ENCODE measurements at places on chromosomes 13 and 19.

- DNase-seq = no peak
Observed at GRCh38 chr13:25843692-25844091, 208.1 kb downstream of the SHISA2 start.

GRCh38 chr13:113915786-113916329, 52.0 kb upstream of the GAS6 start:
- DNase-seq = no peak

DNA sequence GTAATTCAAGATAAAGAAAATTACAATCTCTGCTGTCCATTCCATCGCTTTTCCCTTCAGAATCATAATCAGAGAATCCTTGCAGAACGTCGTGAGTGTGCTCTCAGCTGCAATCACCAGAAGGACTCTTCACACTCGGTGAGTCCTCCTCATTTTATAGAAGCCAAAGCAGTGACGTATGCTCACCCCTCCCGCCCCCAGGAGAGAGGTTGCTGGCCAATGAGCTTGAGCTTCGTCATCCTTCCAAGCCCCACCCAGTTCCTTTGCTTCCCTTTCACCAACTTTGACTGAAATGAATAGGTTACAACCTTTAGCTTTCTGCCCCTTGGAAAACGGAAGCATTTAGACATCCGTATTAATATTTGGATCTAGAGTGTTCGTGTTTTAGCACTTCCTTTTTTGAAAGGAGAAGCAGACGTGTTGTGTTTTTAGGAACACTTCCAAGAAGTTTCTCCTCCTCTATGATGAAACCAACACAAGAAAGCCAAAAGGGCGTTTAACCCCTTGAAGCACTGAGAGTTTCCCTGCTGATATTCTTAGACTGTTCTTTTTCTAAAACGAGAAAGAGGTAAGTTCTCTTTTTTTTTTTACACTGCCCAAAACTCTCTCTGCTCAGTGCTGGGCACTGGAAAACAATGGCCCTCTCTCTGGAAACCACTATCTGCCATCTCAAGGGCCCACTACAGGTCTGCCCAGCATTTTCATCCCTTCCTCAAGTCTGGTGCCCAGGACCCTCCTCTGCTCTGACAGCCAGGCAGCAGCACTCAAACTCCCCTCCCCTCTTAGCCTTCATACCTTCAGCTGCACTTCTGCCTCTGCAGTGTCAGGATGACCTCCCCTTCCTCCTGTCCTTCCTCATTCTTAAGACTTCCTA, 44.3 kb upstream of the CEACAM21 start:
- DNase-seq = peak; percentile 79

DNA sequence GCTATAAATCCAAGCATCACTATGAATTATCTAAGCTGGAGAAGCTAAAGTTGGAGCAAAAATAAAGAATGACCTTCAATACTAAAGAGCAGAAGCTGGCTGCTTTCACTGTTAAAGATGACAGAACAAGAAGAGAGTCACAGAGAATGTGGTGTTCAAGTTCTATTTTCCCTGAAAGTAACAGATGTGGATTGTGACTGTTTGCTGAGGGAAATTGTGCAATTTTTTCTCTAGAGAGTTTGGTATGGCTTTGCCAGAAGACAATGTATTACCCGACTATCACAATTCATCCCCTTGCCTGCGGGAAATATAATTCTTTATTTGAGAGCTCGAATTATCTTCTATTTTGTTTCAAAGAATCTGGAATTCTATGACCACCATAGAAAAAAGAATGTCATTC, 83.1 kb downstream of the TNFSF13B start:
- DNase-seq = no peak

DNA sequence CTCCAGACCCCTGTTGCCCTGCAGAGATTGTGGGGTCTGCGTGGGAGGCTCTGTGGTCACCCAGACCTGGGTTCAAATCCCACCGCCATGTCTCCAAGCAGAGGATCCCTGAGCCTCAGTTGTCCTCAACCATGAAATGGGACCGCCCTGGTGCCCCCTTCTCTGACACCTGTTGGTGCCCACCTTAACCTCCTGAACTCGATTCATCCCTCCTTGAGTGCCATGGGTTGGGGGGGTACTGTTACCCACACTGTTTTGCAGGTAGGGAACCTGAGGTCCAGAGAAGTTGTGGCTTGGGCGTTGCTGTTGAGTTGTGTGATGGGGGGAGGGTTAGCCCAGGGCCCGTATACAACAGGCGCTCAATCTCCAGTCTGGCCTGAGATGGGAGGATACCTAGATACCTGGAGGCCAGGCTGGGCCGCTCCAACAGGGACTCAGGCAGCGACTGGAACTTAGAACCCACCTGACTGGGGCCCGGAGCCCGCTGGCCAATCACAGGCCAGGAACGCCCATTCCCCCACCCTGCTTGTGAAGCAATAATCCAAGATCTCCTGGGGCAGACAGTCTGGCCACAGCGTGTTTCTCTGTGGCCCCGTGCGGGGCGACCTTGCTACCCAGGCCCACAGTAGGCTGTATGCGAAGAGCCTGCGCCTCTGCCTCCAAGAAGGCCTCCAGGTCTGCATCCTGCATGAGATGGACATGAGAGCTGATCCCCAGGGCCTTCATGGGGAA, 2.8 kb downstream of the ARID3A start:
- DNase-seq = no peak

GRCh38 chr13:44352202-44352601, 21.4 kb upstream of the SERP2 start:
- DNase-seq = no peak

DNA sequence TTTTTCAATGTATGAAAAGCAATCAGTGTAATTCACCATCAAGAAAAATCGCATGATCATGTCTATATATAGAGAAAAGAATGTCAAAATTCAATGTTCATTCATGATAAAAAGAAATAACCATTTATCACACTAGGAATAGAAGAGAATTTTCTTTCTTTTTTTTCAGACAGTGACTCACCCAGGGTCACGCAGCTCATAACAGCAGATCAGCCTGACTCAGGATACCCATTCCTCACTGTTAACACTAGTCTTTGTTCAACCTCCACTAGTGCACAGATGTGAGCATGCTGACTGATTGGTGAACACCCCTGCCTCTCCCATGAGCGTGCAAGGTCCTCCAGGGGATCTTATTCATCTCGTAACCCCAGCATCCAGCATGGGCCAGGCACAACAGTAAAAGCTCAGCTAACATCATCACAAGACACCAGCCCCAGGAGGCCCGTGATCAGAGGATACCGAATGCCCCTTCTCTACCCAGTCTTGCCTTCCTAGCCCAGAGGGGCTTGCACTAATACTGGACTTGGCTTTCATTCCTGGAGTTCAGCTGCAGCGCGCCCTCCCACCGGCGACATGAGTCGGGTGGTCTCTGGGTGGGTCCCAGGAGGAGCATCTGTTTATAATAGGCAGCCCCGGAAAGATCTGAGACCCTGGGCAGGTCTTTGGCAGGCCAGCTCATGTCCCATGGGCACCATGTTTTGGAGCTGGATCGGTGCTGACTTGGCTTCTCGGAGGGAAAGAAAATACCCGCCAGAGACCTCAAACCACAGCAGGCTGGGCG, 539.5 kb upstream of the SLC10A2 start:
- DNase-seq = no peak

DNA sequence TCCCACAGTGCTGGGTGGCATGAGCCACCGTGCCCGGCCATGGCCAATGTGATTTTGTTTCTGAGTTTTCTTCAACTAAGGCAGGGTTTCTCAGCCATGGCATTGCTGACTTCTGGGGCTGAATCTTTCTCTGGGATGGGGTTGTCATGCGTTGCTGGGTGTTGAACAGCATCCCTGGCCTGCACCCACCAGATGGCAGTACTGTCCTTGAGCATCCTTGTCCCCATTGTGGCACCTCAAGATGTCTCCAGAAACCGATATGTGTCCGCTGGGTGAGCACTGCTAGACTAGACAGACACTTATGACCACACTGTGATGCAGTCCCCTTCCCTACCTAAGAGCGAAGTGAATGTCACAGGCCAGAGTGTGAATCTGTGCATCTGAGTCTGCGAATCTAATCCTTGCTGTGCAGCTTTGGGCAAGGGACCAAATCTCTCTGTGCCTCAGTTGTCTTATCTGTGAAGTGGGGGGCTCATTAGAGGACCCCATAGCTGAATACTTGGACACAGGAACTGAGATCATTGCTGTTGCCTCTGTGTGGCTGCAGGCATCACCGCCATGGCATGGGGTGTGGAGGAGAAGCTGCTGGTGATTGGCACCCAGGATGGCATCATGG, 50.3 kb upstream of the SIN3B start:
- peak; percentile 30 for DNase-seq

GRCh38 chr13:40168425-40169166, 497.8 kb downstream of the FOXO1 start:
- no peak for DNase-seq

DNA sequence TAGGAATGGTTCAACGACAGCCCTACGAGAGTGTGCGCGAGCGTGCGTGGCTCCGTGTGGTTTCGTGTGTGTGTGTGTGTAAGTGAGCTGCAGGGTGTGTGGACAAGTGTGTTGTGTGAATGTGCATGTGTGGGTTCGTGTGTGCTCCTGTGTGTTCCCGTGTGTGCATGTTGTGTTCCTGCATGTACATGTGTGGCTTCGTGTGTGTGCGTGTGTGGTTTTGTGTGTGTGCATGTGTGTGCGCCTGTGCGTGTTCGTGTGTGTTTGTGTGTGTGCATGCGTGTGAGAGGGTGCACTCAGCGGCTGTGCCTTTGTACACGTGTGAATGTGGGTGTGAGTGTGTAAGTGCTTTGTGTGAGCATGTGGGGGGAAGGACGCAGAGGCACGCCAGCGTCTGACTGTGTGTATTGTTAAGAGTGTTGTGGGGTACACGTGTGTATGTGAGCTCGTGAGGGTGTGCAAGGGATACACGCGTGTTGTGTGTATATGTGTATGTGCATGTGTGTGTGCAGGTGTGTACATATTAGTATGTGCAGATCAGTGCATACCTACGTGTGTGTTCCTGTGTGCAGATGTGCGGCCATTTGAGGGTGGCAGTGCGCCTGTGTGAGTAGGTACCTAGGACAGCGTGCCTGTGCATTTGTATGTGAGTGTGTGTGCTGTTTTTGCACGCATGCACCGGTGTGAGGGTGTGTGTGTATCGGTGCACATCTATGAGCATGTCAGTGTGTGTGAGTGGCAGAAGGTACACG, 24.3 kb upstream of the ONECUT3 start:
- DNase-seq = no peak

DNA sequence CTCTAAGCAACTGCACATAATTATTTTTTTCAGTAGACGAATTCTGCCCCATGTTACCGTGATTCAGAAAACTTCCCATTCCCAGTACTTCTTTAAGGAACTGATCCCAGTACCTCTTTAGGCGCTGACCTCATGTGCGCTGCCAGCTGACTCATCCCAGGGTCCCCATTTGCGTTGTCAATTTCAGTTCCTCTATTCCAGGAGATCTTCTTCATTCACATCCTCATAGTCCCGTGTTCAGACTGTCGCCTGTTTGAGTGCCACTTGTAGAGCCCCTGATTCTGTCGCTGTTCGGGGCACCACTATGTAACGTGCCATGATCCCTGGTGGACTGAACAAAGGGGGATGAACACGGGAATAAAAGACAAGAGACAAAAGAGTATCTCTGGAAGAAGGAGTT, 16.4 kb downstream of the FPR3 start:
- DNase-seq = peak; percentile 39

- no peak for DNase-seq
Observed at GRCh38 chr13:79847882-79848592, 367.1 kb downstream of the NDFIP2 start.

GRCh38 chr13:80030491-80030890, 310.4 kb downstream of the SPRY2 start:
- no peak for DNase-seq

GRCh38 chr19:46924874-46925547, 64.2 kb downstream of the ARHGAP35 start:
- no peak for DNase-seq

GRCh38 chr19:38207543-38207942, 16.5 kb downstream of the DPF1 start:
- no peak for DNase-seq

GRCh38 chr13:75345193-75345592, 136.8 kb downstream of the TBC1D4 start:
- DNase-seq = no peak

DNA sequence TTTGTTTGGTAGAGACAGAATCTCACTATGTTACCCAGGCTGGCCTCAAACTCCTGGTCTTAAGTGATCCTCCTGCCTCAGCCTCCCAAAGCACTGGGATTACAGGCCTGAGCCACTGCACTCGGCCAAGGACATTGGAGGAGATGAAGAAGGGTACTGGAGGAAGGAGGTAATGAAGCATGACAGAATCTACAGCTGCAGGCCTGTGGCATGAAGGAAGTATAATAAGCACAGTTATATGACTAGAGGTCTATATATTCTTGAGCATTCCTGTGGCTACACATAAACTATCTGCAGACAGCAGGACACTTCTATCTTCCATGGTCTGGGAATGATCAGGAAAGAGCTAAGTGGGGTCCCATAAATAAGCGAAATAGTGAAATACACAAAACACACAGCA, 18.2 kb downstream of the ZNF565 start:
- DNase-seq = no peak

GRCh38 chr19:6340493-6341201, 7.2 kb upstream of the ACER1 start:
- no peak for DNase-seq

DNA sequence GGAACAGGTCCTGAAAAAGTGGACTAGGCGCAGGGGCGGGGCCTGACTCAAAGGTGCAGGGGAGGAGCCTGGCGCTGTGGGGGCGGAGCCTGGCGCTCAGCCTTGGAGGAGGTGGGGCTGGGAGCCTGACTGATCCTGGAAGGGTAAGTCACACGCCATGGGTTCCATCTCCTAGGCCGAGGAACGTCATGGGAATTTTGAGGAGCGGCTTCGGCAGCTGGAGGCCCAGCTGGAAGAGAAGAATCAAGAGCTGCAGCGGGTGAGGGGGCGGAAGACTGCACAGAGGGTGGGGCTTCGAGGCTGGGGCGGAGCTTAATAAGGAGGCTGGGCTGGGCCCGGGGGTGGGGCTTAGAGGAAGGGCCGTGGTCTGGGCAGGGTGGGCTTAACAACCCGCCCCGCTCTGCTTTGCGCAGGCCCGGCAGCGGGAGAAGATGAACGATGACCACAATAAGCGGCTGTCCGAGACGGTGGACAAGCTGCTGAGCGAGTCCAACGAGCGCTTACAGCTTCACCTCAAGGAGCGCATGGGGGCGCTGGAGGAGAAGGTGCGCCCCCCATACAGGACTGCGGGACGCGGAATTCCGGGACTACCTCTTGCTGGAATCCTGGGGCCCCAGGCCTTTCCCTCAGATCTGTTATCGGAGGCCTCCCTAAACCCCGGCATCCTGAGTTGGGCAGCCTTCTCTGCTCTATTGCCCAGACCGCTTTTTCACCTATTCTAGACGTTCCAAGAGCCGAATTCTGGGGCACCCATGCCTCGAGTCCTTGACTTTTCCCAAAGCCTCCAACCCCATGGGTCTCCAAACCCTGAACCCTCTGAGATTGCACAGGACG, 14.5 kb downstream of the PPFIA3 start:
- peak; percentile 71 for DNase-seq

GRCh38 chr19:12346896-12347295, 13.5 kb upstream of the ZNF563 start:
- DNase-seq = no peak

DNA sequence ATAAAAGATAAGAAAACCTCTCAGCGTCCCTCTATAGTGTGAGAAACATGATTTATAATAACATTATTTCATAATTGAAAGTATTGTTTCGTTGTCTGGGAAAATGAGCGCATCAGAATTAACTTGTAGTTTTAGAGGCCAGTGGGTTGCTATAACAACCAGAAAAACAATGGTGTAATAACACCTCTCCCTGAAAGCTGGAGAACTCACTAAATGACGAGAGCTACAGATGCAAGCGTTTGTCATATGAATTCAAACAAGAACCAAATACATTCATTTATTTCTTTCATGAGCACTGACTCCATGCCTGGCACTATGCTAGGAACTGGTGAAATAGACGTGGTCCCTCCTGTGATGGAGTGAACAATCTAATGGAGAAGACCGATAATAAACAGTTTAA, 16.3 kb downstream of the KBTBD7 start:
- no peak for DNase-seq
